Stimulated activated CD8-positive, alpha-beta memory T cell treated with anti-CD3 and anti-CD28 coated beads, Interleukin-4, amount 100 ng/mL, for 4 hours (primary cell): ENCODE measurements at places on chromosomes 6 and 20.

DNA sequence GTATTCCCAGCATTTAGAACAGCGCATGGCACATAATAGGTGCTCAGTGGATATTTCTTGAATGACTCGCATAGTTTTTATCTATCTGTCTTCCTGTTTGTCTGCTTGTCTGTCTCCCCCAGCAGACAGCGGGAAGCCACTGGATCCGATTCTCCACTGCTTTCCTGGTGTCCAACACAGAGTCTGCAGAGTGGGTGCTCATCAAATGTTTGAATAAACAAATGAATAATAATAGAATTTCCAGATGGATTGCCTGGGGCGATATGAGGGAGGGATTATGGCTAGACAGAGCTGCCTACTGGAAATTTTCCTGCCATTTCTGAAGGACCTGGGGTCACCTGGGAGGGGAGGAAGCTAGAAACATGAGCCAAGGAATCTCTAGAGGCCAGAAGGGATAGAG lies 18.9 kb downstream of the CDH22 start:
- no peak for DNase-seq

DNA sequence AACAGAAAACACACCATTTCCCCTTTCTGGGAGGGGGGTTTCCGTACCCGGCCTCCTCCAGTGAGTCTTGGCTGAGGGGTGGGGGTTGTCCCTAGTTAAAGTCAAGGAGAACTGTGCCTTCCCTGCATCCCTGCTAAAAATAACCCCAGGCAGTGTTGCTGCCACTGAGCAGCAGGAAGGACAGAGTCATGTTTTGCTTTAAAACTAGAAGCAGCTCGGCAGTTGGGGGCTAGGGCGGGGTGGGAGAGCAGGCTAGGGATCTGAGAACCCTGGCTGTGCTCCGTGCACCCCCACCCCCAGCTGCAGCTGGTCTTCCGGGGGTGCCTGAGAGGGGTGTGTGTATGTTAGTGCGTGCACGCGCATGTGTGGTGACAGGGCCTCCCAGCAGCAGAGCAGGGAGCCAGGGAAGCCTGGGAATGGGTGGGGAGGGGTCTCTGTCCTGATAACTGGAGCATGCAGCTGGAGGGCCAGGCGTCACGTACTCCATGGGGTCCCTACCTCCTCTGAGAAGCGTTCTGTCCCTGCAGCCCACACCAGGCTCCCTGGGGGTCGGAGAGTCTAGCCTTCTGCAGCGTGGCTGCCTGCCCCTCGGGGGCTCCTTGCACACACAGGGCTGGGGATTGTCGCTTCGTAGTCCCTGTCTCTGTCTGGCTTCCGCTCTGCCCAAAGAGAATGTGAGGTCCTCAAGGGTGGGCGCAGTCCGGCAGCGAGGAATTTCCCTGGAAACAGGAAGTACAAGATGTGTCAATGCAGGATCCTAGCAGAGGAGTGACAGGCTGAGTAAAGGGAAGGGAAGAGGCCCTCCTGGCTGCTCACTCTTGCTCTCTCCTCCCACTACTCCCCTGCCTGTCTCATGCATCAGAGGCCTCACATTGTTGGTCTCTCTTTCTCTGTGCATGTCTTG lies 16.8 kb upstream of the ARMC12 start:
- DNase-seq = no peak

GRCh38 chr20:50042370-50043313 lies 59.9 kb downstream of the SNAI1 start:
- DNase-seq = no peak

- DNase-seq = no peak
These were observed 183.6 kb downstream of the CLIC5 start for GRCh38 chr6:45832063-45832462.

DNA sequence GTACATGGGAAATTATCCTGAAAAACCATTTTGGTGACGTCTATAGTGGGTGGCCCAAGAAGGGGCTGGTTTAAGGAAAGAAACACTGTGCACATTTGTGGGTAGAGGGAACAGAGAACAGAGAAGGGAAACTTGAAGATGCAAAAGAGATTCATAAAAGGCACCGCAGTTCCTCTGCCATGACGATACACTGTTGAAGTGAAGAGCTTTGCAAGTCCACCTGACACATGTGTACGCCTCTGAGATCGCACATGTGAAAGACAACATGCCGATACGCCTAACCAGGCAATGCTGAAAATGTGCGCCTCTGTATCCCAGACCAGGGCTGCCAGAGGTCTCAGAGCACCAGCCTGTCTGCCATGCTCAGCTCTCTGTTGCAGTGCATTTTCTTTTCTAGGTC lies 180.9 kb downstream of the KIF16B start:
- DNase-seq = no peak

DNA sequence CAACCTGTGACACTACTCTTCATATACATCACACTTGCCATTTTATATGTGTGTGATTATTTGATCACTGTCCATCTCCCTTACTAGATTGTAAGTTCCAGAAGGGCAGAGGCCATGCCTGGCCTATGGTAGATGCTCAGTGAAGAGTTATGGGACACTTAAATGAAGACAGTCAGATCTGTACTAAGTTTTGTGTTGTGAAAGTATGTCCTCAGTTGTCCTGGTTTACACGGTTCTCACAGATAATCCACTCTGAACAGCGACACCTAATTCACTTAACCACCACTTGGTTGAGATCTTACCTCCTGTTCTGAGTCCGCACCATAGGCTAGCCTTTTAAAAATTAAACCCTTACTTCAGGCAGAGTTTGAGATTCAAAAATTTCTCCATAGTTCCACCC lies 434.1 kb upstream of the SOX4 start:
- no peak for DNase-seq

DNA sequence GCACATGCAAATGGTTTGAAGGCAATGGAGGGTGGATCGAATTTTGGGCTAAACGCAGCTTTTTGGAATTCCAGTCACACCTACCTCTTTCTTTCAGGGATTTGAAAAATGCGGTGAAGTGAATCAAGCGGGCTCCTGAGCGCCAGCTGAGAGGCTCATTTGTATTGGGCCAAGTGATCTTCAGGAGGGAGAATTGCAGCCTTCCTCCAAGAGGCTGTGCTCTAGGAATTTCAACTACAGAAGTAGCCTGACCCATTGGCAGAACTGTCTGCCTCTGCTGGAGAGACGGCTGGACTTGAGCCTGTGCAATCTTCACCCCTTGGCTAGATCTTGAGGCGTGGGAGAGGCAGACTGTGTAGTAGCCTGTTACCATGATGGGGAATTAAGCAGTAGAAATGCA lies 5.7 kb upstream of the TIAM2 start:
- DNase-seq = no peak
